ENCODE measurements at places on chromosomes 16 and 17.
A peak's percentile ranks its signal among the peaks of the same experiment; 100 is the strongest.

GRCh38 chr16:59973966-59974365 is 1239.8 kb upstream of the GOT2 start:
- DNase-seq: no peak

DNA sequence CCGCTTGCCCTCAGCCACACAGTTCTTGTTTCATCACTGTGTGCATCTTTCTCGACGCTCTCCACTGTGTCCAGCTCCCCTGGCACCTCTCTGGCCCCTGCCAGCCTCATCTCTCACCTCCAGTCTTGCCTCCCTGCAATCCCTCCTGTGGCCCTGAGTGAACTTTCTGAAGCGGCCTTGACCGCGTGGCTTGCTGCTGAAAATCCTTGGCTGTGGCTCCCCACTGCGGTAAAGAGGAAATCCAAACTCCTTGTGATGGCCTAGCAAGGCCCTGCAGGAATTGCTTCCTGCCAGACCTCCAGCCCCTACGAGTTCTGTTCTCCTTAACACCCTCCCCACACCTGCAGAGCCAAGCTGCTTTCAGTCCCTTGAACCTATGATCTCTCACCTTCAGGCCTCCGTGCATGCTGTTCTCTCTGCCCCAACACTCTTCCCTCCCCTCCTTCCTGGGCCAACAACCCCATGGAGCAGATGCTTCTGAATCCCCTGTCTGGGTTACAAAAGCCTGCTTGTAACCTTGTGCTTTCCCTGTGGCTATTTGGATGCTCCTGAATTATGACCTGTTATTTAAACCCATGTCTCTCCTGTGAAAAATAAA is 33.6 kb upstream of the BRD7 start:
- no peak for DNase-seq

GRCh38 chr17:81532490-81533287 is 4.5 kb downstream of the FSCN2 start:
- DNase-seq: no peak

- DNase-seq: no peak
Measured at GRCh38 chr16:73413091-73413829, 365.3 kb upstream of the ZFHX3 start.

DNA sequence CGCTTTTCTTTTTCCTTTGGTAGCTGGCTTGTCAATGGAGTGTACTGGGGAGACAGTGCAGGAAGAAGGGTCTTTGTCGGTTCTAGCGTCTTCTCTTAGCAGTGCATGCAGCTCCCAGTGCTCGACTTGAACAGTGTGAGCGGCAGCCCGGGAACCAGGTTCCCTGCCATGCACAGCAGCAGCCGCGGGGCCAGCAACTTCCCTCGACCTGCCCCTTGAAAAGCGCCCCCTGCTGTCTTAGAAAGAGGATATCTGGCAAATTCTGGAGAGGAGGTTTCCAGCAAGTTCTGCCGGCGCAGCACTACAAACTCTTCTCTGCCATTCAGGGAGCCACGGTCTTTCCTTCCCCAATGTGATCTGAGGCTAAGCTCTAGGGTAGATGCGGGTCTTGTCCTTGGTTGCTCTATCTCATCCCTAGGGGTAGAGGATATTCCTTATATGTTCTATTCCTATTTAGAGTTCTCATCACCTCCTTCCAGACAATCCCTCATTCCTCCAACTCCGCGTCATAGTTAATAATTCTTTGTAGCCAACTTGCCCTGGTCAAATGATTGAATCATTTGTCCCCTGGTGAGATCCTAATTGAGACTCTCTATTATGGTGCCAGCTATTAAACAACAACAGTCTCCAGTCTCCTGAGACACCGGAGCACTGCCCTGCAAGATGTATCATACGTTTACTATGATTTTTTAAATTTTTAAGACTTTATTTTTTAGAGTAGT is 451.3 kb downstream of the PMP22 start:
- DNase-seq: no peak

DNA sequence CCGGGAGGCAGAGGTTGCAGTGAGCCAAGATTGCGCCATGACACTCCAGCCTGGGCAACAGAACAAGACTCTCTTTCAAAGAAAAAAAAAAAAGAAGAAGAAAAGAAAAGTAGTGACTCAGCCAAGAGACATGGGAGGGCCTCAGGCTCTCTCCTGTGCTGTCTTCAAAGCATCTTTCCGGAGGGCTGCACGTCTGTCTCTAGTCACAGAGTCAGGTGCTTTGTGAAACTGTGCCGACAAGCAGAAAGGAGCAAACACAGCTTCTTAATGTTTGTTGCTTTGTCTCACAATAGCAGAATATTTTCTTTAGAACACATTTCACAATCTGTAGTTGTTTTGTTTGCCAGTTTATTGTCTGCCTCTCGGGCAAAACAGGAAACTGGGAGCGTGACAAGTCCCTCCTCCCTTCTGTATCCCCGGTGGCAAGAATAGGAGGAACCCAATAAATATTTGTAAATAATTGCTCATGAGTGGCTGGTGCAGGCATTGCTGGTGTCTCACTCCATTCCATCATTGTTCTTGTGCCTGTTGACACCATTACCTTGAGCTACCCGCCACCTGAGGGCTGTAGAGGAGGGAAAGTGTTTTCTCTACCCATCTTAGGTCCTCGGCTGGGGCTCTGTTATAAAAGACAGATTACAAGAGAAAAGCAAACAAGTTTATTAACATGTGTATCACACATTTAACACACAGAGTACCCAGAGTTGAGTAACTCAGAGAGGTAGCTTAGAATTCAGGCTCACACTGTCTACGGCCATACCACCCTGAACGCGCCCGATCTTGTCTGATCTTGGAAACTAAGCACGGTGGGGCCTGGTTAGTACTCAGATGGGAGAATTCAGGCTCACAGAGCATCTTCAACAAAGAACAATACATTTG is 5.5 kb downstream of the GAST start:
- DNase-seq: no peak

- DNase-seq: no peak
Measured at GRCh38 chr16:79158337-79158736, 442.2 kb downstream of the MAF start.

GRCh38 chr17:69710926-69711325 is 296.4 kb downstream of the MAP2K6 start:
- DNase-seq: no peak

DNA sequence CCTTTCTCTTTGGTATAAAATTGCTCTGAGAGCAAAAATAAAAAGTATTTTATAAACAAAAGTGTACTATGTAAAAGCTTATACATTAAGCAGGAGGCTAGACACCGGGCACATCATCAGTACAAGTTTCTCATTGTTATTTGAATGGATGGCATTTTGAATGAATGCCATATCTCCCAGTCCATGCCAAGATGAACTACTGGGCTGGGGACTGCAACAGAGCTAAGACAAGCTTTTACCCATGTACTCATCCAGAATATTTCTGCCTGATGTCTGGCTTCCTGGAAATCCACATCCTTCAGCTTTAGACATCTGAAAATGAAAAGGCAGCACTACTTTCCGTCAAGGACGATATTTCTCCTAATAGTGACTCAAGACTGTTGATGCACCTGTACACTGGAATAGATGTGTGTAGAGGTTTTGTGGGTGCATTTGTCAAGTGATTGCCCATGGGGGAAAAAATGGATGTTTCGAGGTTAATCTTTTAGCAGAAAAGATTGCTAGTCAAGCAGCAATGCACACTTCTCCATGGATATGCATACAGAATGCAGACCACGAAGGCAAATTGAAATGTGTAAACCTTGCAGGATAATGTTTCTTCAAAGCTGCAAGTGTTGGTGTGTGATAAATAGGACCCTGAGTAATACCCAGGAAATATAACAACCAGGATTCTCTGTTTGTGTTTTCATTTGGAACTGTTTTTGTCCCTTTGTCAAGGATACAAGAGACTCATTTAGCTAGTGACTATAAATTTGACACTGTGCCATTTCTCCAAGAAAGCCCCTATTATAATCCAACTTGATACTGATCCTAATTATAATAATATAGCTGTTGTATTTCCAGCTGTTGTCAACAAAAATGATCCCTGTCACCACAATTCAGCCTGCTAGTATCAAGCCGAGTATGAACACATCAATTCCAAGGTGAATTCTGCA is 173.8 kb downstream of the CDH8 start:
- DNase-seq: no peak

DNA sequence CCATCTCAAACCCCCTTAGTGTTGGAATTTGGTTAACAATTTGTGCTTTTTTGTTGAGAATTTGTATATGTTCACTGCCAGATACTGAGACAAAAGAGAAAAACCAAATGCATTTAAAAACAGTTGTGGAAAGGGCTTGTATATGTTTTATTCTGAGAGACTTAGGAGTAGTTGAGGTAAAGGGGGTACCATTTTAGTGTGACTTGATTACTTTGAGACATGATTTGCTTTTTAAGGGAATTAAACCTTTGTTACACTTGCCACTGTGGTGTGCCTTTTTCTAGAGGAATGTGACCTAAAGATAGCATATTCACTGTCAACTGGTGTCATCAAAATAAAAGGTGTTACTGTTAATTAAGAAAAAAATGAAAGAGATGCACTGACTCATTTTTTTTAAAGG is 4.5 kb downstream of the IGF2BP1 start:
- DNase-seq: no peak

DNA sequence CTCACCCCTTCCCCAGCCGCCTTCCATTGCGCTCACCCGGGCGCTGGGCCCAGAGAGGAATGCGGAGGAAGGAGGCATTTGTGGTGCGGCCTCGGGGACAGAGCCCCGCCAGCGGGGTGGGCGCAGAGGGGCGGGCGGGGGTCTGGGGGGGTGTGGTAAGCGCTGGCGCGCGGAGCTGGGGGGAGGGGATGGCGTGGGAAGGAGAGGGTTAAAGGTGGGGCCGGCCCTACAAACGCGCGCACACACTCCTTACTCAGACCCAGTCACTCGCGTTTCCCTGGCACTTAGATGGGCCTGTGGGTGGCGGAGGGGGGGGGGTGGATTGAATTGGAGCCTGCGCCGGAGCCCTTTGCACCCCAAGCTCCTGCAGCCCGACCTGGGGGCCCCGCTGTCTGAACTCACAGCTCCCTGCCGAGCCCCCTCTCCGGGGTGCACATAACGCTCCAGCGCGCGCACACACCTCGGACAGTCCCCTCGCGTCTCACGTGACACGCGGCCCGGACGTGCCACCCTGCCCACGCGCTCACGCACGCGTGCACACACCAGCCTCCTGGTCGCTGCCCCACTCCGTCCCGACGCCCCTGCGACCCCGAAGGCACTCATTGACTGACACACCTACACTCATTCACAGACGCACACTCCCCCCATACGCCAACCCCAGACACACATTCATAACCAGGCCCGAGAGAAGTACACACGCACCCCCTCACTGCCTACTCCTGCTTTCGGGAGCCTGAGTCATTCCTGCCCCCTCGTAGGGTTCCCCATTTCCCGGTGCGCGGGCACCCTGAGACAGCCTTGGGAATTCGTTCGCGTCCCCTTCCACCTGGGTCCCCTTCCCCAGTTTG is 844 bp downstream of the TBKBP1 start:
- DNase-seq: peak; percentile 52

GRCh38 chr16:85137323-85138072 is 25.2 kb upstream of the CIBAR2 start:
- no peak for DNase-seq

DNA sequence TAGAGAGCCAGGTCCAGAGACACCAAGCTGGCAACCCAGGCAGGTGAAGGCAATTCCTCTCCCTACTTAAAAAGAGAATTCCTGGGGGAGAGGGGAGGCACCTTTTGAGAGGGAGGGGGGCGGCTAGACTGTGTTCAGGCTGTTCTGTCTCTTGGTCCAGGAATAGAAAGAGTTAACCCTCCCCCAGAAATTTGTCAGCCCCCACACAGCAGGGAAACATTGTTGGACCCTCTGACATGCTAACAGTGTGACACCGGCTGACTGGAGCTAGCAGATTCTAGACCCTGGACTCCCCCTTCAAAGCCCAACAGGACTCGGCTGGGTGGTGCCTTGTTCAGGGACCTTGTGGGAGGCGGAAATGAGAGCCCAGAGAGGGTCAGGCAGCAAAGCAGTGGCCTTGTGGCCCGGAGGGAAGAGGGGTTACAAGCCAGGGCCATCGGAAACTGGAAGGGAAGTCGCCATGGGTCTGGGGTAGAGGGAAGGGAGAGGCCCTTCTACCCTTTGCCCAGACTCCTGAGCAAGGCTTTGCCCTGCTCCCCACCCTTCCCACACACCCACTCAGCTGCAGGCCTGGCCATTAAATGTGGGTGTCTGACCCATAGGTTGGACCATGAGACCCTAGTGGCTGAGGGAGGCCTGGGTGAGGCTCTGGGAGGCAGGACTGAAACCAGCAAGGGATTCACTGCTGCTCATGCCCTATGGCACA is 44.6 kb downstream of the RAI1 start:
- no peak for DNase-seq

- DNase-seq: no peak
Measured at GRCh38 chr17:11900041-11900476, 97.2 kb downstream of the ZNF18 start.

- peak; percentile 76 for DNase-seq
Measured at GRCh38 chr16:68074850-68075555, 10.2 kb upstream of the NFATC3 start.

- DNase-seq: no peak
Measured at GRCh38 chr17:45284176-45285140, 22.6 kb upstream of the SPATA32 start.

DNA sequence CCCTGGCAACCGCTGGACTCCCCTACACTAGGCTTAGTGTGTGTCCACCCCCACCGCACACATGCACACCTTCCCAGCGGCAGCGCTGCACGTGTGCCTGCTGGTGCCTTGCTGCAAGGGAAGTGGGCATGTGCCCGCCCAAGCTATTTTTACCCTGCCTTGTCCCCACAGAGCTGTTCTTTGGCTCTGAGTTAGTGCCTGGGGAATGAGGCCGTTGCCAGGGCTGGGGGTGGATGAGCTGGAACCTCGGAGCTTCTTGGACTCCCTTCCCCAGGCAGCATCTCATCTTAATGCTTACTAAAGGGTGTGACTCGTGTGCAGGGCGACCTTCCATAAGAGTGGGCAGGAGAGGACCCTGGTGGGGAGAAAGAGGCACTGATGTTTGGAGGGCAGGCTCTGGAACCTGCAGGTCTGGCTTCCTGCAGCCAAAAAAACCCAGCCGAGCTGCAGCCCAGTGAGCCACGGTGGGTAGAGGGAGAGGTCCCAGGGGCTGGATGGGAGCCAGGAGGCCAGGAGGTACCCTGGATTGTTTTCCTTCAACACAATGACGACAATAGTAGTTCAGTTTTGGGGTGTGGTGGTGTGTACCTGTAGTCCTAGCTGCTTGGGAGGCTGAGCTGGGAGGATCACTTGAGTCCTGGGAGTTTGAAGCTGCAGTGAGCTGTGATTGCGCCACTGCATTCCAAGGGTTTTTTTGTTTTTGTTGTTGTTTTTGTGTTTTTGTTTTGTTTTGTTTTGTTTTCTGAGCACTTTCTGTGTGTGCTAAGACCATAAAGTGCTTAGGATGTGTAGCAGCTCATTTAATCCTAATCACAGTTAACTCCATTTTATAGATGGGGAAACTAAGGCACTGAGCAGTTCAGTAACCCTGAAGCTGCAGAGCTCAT is 119.1 kb downstream of the RAB11FIP4 start:
- DNase-seq: no peak

DNA sequence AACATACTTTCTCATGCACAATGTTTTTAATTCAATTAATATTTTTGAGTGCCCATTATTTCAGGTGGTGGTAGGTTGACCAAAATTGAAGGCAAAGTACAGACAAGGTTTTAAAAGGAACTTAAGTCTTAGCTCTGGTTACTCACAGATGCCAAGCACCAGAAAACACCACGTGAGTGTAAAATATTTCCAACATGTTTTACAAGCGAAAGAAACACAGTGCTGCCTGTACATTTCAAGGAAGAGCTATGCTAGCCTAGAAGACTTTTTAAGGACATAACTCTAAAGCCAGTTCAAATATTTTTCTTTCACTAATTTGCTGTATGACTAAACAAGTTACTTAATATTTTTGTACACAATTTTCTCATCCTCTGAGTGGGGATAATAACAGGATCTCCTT is 736.4 kb upstream of the GOT2 start:
- DNase-seq: no peak

GRCh38 chr16:71570144-71570543 is 6.7 kb downstream of the TAT start:
- no peak for DNase-seq
